ENCODE measurements at places on chromosomes 12 and 14.

GRCh38 chr12:76719171-76720041 lies 44.5 kb upstream of the ZDHHC17 start:
- no peak for DNase-seq

DNA sequence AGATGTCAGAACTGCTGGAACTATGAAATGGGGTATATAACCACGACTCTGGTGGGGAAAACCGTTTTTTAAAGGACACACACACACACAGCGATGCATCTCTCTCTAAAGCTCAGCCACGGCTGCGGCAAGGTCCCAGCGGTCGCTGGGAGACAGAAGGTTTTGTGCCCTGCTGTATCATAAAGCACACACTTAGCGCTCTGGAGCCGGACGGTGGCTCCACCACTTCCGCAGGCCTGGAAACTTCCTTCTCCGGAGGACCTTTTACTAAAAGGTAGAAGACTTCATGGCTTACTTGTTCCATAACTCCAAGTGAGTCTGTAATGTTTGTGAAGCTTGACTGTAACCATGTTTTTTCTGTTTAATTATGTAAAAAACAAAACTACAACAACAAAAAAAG lies 349.3 kb downstream of the DIO2 start:
- DNase-seq, result no peak

GRCh38 chr12:64876388-64877071 lies 52.1 kb downstream of the TBC1D30 start:
- DNase-seq, result no peak

DNA sequence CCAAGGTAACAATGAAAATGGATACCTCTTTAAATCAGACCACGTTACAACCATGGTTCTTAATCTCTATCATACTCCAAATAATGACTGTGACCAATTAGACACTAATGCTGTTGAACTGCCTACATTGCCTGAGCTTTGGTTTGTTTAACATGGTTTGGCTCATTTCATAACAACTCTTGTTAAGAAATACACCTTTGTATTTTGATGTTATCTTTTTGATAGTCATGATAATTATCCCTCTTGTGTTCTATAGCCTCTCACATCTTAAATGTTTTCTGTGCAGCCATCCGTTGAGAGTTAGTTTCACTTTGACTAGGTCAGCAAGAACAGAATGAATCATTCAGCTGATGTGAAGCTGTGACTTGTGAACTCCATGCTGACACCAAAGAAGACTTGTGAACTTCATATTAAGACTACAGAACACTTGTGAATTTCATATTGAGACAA lies 75.5 kb upstream of the RERGL start:
- no peak for DNase-seq
